Mammary epithelial cell (primary cell): ENCODE measurements at places on chromosomes 3 and 15.
A peak's percentile ranks its signal among the peaks of the same experiment; 100 is the strongest.

GRCh38 chr3:133734305-133734704 lies 11.9 kb upstream of the TF start:
- no peak for DNase-seq

- peak; percentile 60 for DNase-seq
These were observed 64.2 kb upstream of the CMSS1 start for GRCh38 chr3:99753268-99753975.

GRCh38 chr3:71056327-71056726 lies 527.2 kb downstream of the FOXP1 start:
- DNase-seq = peak; percentile 72

DNA sequence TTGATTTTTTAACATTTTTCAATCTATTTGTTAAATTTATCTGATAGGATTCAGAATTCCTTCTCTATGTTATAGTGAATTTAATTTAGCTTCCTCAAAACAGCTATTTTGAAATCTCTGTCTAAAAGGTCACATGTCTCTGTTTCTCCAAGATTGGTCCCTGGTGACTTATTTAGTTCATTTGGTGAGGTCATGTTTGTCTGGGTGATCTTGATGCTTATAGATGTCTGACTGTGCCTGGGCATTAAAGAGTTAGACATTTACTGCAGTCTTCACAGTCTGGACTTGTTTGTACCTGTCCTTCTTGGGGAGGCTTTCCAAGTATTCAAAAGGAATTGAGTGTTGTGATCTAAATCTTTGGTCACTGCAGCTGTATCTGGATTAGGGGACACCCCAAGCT lies 169.5 kb upstream of the C2CD4B start:
- DNase-seq = peak; percentile 77

DNA sequence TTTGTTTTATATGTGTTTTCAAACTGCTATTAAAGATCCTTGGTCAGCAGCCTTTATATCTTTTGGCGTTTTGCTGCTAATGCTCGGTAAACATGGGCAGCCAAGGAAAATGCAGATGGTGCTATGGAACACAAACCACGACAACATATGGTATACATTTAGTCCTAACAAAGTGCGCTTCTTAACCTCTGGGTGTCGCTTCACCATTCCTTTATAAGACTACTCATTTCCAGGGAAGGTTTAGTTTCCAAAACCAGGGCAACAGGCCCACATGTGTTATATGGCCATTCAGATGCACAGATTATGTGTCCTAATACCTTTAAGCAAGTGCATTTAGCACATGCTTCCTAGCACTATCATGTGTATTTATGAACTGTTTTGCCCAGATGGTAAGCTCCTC lies 14.7 kb downstream of the SHOX2 start:
- peak; percentile 35 for DNase-seq

GRCh38 chr3:31615071-31615875 lies 82.5 kb downstream of the STT3B start:
- no peak for DNase-seq

GRCh38 chr15:38885471-38885952 lies 320.9 kb upstream of the RASGRP1 start:
- DNase-seq = no peak

- no peak for DNase-seq
These were observed 93.8 kb downstream of the CMSS1 start for GRCh38 chr3:99911433-99911832.

DNA sequence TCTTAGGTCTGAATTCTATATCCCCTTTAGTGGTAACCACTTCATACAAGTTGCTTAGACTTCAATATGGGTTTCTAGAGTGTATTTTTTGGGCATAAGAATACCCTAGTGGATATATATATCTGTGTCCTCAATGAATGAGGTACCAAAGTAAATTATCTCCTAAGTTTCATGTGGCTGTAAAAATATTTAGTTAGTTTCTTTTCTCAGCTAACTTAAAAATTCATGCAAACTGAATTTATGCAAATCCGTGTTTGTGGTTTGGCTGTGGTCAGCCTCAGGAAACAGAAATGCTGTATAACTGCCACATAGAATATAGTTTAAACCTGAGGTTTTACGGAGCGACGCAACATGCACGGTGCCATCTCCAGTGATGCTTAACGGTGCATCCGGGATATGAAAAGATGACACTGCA lies 80.3 kb downstream of the PEX5L start:
- no peak for DNase-seq

- peak; percentile 16 for DNase-seq
These were observed 54.2 kb upstream of the TMCO5A start for GRCh38 chr15:37880009-37880834.

DNA sequence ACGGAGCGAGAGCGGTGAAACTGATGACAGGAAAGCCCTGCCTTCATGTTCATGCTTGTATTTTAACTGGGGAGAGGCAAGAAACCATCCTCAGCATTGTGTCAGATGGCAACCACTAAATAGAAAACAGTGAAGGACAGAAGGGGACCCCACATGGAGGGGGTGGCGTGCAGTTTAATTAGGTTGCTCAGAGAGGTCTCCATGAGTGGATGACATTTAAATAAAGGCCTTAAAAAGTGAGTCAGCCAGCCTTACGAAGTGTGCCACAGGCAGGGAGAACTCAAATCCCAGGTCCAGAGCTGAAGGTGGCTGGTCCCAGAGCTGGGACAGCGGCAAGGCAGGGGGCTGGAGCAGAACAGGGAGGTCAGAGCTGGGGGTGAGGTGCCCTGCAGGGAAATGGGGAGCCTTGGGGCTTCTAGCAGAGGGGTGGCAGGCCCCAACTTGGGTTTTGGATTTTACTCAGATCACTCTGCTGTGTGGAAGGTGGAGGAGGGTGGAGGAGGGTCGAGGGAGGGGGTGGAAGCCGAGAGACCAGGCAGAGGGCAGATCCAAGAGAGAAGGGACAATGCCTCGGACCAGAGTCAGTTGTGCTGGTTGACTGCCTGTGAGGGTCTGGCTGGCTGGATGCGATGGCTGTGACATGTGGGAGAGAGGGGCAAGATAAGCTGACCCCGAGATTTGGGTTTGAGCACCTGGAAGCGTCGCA lies 73.7 kb downstream of the KLF13 start:
- DNase-seq = no peak

- DNase-seq = no peak
These were observed 839.4 kb downstream of the TBL1XR1 start for GRCh38 chr3:176357891-176358290.
